ENCODE measurements at places on chromosomes 12 and 14.

- no peak for DNase-seq
These were observed 1248.3 kb downstream of the SLC16A7 start for GRCh38 chr12:60844101-60844500.

DNA sequence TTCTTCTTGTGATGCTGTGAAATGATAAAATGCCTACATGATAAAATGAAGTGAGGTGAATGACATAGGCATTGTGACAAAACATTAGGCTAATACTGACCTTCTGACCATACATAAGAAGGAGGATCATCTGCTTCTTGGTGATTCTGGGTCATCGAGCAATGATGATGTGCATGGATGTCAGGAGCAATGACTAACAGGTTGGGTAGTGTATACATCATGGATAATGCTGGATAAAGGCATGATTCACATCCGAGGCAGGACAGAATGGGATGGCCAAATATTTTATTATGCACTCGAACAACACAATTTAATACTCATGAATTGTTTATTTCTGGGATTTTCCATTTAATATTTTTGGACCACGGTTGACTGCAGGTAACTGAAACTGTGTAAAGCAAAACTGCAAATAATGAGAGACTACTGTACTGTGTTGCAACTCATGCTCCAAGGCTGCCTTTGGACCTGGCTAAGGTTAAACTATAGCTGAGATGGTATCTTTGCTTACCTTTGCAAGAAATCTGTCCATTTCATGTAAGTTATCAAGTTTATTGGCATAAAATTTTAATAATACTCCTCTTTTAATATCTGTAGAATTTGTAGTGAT lies 7.6 kb upstream of the SLC25A21 start:
- DNase-seq, result no peak

DNA sequence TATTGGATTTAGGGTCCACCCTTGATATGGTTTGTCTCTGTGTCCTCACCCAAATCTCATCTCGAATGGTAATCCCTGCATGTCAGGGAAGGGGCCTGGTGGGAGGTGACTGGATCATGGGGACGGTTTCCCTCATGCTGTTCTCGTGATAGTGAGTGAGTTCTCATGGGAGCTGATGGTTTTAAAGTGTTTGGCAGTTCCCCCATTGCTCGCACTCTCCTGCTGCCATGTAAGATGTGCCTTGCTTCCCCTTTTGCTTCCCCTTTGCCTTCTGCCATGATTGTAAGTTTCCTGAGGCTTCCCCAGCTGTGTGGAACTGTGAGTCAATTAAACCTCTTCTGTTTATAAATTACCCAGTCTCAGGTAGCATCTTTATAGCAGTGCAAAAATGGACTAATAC lies 118.3 kb downstream of the VRK1 start:
- no peak for DNase-seq

DNA sequence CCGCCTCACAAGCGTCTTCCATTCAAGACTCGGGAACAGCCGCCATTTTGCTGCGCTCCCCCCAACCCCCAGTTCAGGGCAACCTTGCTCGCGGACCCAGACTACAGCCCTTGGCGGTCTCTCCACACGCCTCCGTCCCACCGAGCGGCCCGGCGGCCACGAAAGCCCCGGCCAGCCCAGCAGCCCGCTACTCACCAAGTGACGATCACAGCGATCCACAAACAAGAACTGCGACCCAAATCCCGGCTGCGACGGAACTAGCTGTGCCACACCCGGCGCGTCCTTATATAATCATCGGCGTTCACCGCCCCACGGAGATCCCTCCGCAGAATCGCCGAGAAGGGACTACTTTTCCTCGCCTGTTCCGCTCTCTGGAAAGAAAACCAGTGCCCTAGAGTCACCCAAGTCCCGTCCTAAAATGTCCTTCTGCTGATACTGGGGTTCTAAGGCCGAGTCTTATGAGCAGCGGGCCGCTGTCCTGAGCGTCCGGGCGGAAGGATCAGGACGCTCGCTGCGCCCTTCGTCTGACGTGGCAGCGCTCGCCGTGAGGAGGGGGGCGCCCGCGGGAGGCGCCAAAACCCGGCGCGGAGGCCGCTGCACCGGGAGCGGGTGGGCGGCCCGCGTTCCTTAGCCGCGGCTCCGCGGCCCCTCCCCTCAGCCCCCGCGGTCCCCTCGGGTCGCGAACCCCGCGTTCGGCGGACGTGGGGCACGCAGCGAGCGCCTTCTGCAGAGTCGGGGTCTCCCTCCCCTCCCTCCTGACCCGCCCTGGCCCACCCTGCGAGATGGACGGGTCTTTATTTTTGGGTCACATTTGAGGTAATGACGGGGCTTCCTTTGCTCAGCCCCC lies at the start of gene UBC:
TSS of gene UBC (minus strand) at position 259 of the 847 bp plus-strand sequence. CDS start 879 bp downstream, outside the sequence.
- DNase-seq, result no peak

- no peak for DNase-seq
These were observed 24.3 kb downstream of the GEMIN2 start for GRCh38 chr14:39138440-39138839.

GRCh38 chr12:14395074-14395778 lies 29.7 kb downstream of the ATF7IP start:
- DNase-seq, result no peak

GRCh38 chr14:77296155-77296554 lies 24.5 kb downstream of the POMT2 start:
- DNase-seq, result no peak

DNA sequence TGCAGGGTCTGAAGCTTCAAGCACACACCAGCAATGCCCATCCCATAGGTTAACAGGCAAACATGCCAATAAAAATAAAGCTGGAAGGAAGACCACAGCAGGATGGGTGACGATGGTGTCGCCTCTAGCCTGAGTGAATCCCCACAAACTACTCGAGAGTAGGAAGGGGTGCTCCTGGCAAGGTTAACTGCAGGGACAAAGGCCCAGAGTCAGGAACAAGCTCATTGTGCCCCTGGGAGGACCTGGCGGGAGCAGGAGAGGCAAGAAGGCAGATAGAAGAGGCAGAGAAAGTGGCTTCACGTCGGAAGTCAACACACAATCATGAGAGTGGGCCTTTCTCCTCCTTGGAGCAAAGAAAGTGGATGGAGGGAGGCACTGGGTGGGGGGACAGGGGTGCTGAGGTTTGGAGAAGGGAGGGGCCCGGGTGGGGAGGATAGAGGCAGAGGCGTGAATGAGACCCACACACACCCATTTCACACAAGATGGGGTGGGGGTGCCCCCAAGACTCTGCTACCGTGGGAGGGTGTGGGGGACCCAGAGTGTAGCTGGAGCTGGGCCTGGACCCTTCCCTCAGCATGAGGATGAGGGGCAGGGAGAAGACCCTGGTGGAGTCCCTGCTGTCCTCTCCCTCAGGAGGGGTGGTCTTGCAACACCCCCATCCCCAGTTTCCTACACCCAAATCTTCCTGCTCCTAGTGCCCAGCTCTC lies 43.1 kb downstream of the DIO3 start:
- DNase-seq, result no peak

- DNase-seq, result no peak
These were observed 24.0 kb downstream of the POLE start for GRCh38 chr12:132662901-132663755.

GRCh38 chr14:78970677-78971076 lies 800.5 kb downstream of the NRXN3 start:
- DNase-seq, result no peak

- DNase-seq, result no peak
These were observed 161.3 kb upstream of the IFNG-AS1 start for GRCh38 chr12:67827820-67828383.

DNA sequence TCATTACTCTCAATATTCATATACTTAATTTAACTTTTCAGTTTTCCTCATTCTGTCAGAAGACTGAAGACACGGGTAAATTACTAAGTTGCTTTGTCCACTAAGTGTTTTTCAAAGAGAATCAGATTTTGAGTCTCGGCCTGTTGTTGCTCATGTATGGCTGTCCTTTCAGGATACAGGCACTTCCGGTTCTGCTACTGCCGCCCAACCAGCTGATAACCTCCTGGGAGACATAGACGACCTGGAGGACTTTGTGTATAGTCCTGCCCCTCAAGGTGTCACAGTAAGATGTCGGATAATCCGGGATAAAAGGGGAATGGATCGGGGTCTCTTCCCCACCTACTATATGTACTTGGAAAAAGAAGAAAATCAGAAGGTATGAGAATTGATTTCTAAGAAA lies 28.3 kb upstream of the TEAD4 start:
- no peak for DNase-seq

GRCh38 chr14:92696366-92696765 lies 52.1 kb downstream of the LGMN start:
- no peak for DNase-seq

GRCh38 chr12:109307051-109307450 lies 2.0 kb downstream of the FOXN4 start:
- no peak for DNase-seq

DNA sequence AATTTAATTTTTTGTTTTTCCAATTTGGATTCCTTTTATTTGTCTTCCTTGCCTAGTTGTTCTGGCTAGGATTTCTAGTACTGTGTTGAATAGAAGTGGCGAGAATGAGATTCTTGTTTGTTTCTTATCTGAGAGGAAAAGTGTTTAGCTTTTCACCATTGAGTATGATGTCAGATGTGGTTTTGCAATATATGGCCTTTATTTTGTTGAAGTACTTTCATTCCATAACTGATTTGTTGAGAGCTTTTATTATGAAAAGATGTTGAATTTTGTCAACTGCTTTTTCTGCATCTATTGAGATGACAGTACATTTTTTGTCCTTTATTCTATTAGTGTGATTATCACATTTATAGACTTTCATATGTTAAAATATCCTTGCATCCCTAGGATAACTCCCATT lies 462.0 kb downstream of the CCDC91 start:
- DNase-seq, result no peak

DNA sequence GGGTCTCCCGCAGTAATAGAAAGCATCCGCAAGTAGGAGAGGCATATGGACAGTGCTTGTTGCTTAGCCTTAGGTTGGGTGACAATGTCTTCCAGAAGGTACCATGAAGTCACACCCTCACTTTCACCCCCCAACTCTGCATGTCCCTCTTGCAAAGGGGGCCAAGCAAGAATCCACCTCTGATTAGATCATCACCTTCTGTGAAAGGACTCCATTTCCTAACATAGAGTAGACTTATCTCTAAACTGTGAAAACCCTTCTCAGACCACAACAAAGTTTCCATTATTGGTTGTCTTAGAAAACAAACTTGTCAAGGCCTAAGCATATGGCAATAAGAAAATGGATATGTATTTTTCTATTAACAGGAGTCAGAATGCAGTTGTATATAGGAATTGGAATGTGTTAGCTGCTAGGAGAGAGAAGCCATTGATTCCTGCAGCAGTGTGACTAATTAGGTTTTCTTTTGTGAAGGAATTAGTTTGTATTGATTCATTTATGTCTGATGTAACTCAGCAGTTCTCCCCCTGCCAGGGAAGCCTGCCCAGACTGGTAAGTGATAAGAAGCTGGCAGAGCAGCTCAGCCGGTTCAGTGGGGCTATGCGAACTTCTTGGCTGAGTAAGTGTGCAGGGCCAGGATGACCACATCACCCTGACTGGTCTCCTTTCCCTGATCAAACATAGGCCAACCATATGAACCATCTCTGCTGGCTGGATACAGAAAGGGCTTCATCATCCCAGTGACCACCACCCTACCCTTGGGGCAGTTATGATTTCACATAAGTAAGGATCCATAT lies 107.3 kb upstream of the CCDC196 start:
- no peak for DNase-seq

DNA sequence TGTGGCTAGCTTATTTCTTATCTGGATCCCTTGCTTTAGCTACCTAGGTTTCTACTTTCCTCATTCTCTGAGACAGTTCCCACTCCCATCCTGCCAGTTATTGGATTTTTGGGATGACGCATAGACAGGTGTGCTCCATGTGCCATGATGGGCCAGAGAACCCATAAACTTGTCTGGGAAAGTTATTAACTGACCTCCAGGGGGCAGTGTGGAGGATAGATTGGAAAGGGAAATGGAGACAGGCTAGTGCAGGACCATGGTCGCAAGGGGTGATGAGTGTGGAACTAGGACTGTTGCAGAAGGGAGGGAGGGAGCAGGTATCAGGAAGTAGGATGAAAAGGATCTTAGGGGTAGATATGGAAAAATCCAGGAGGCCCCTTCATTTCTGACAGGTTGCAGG lies 80.3 kb downstream of the ESRRB start:
- no peak for DNase-seq
